ENCODE measurements at places on chromosomes 12 and 14.
A peak's percentile ranks its signal among the peaks of the same experiment; 100 is the strongest.

GRCh38 chr12:67826946-67827720, 162.1 kb upstream of the IFNG-AS1 start:
- DNase-seq: no peak

DNA sequence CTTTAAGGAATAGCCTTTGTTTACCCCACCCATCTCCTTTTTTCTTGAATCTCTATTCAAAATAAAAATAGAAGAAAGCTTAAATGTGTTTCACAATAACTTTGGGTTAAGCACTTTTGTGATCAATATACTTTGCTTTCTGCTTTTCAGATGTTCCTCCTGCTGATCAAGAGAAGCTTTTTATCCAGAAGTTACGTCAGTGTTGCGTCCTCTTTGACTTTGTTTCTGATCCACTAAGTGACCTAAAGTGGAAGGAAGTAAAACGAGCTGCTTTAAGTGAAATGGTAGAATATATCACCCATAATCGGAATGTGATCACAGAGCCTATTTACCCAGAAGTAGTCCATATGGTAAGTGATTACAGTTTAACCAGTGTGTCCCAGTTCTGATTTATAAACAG, 95.0 kb downstream of the PPP2R5C start:
- DNase-seq: no peak

- no peak for DNase-seq
Measured at GRCh38 chr14:60179431-60179869, 14.3 kb upstream of the DHRS7 start.

- DNase-seq: peak; percentile 19
Measured at GRCh38 chr12:104699489-104700190, 242.9 kb downstream of the CHST11 start.

DNA sequence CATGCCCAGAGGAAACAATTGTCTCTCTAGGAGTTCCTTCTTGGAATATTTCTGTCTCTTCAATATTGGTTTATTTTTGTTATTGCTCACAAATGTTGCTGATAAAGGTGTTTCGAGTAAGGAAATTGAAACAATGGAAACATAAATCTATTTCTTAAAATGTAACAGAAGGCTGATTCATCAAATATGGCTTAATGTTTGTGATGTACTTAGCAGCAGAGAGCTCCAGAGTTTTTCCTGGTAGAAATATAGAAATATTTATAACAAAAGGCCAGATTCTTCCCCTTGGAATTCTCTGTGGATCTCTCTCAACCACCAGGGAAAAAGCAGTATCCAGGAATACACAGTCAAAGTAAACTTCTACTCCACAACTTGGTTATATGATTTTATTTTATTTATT, 149.2 kb upstream of the LRIG3 start:
- no peak for DNase-seq

- DNase-seq: no peak
Measured at GRCh38 chr12:25052914-25053211, 104.0 kb upstream of the BCAT1 start.

GRCh38 chr12:56190695-56191155, 1.4 kb upstream of the SMARCC2 start:
- DNase-seq: no peak

DNA sequence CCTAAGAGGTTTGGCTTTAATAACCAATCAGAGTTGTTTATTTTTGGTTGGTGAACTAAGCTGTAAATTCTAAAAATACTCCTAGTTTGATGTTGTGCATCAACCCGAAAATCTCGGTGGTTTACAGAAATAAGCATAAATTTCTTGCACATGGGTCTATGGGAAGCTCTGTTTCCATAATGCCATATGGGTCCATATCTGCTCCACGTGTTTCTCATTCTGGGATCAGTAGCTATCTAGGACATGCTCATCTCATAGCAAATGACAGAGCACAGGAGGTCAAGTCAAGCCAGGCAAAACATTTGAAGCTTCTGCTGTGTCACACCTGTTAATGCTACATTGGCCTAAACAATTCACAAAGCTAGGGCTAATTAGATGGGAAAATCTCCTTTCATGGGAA, 23.1 kb downstream of the NUP37 start:
- DNase-seq: no peak

DNA sequence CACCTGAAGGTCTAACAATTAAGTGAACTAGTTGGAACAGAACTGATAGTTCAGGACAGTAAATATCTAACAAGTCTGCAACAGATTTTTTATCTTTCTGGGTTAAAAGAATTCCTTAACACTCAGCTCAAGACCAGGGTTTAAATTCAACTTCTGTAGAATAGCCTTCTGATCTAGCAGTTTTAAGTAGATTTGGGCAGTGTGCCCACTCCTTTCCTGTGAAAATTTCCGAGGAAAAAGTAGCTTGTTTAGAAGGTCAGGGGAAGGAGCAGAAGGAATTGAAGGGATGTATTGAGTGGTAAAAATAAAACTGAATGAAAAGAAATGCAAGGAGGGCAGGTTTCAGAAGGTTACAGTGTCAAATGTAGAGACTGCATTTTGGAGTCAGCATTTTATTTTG, 45.8 kb downstream of the ATL1 start:
- no peak for DNase-seq

DNA sequence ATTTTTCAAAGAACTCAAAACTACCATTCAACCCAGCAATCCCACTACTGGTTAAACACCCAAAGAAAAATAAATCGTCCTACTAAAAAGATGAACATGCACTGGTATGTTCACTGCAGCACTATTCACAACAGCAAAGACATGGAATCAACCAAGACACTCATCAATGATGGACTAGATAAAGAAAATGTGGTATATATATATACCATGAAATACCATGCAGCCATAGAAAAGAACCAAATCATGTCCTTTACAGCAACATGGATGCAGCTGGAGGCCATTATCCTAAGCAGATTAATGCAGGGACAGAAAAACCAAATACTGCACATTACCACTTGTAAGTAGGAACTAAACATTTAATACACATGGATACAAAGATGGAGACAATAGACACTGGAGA, 3.8 kb upstream of the ANO6 start:
- no peak for DNase-seq

- DNase-seq: no peak
Measured at GRCh38 chr14:101957406-101958234, 6.8 kb upstream of the DYNC1H1 start.

DNA sequence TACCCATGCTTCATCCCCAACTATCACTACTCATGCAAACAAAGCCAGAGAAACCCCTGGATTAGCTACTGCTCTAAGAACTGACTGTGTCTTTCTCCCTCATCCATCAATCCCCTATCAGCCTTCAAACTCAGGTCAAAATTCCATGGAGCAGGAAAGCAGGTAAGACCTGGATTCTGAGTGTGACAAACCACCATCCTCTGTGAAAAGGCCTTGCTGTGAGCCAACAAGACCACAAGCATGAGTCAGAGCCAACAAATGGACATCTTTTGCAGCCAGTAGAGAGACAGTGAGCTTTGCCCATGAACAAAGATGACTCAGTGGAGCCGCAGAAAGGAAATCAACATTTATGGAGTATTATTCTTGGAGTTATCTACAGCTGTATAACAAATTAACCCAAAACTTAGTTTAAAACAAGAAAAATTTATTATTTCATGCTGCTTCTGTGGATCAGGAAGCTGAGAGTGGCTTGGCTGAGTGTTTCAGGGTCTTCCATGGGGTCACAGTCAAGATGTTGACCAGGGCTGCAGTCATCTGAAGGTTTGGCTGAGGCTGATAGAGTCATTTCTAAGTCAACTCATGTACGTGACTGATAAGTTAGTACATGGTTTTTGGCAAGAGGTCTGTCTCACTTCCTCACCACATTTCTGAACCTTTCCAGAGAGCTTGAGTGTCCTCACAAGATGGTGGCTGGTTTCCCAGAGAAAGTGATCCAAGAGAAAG, 61.1 kb downstream of the PITPNM2 start:
- DNase-seq: no peak

GRCh38 chr14:53861781-53862180, 94.8 kb downstream of the BMP4 start:
- no peak for DNase-seq

DNA sequence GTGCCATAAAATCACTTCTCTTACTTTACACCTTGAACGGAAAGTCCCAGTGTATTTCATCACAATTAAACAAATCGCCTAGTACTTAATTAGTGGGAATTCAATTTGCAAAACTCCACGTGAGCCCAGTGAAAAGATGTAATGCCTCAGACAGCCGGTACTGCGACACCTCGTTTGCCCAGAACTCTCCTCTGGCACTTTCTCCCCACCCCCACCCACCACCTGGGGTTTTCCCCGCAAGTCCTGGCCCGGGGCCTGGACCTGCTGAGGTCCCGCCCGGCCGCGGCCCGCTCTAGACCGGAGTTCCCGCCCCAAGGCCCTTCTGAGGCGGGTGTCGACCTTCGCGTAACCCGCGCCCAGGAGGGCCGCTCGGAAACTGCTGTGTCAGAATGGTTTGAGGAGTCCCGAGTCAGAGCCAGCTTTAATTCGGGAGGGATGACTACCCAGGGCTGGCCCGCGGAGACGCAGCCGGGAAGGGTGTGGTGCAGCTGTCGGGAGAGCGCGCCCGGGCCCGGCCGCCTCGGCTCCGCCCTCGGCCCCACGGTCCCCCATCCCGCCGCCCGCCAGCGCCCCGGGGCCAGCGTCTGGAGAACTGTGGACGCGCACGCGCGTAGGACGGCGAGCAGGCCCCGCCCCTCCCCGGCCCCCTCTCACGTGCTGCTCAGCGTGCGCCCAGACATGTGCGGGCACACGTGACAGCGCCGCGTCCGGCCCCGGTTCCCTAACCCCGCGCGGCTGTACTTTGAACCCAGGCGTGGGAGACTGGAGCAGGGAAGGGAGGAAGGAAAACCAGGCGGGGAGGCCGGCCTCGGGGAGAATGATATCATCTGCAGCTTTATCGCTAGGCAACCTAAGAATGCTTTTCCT, 10.8 kb downstream of the BHLHE41 start:
- peak; percentile 97 for DNase-seq

GRCh38 chr12:12561371-12562015, 1.2 kb downstream of the DUSP16 start:
- DNase-seq: peak; percentile 89

- peak; percentile 74 for DNase-seq
Measured at GRCh38 chr12:122845041-122845864, 10.0 kb downstream of the HIP1R start.

DNA sequence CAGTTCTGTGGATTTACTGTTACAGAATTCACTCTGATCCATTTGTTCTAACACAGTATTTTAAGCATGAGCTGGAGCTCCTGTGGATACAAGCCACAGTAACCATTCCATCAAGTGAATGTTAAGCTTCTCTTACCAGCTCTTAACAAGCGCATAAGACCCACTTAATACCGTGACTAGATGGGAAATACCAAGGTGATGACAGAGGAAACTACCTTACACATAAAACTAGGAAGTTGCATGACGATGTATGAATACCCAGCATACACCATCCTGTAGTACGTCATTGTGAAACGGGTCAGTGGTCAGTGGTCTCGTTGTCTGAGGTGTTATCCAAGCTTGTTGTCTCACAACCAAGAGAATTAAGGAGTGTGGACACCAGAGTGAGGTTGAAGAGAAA, 2.0 kb upstream of the GALC start:
- DNase-seq: no peak

DNA sequence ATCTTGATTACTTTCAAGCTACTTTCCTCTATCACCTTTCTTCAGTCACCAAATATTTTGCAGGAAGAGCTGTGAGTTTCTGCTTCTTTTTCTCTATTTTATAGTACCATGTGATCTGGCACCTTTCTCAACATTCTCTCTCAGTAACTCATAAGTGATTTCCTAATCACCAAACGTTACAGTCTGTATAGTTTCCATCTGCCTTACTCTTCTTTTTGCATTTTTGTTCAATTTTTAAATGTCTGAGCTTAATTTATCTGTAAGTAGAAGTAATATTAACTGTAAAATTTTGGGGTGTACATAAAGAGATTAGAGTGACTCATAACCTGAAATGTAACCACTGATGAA, 422.1 kb upstream of the SYT1 start:
- DNase-seq: no peak

DNA sequence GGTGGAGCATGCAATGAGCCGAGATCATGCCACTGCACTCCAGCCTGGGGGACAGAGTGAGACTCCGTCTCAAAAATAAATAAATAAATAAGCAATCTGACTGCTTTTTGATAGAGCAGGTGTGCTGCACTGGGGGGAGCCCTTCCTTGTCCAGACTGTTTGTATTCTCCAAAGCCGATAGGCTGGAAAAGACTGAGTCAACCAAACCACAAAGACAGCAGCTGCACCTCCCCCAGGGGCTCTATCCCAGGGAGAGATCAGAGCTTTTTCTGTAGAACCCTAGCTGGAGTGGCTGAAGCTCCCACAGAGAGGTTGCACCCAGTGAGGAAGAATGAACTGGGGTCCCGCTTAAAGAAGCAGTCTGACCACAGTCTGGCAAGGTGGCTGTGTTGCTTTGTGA, 45.8 kb upstream of the LALBA start:
- DNase-seq: no peak

- DNase-seq: no peak
Measured at GRCh38 chr12:26821212-26821701, 11.7 kb downstream of the ITPR2 start.

- no peak for DNase-seq
Measured at GRCh38 chr14:66782853-66783252, 274.9 kb downstream of the GPHN start.

- no peak for DNase-seq
Measured at GRCh38 chr14:32307881-32308582, 21.1 kb upstream of the AKAP6 start.

DNA sequence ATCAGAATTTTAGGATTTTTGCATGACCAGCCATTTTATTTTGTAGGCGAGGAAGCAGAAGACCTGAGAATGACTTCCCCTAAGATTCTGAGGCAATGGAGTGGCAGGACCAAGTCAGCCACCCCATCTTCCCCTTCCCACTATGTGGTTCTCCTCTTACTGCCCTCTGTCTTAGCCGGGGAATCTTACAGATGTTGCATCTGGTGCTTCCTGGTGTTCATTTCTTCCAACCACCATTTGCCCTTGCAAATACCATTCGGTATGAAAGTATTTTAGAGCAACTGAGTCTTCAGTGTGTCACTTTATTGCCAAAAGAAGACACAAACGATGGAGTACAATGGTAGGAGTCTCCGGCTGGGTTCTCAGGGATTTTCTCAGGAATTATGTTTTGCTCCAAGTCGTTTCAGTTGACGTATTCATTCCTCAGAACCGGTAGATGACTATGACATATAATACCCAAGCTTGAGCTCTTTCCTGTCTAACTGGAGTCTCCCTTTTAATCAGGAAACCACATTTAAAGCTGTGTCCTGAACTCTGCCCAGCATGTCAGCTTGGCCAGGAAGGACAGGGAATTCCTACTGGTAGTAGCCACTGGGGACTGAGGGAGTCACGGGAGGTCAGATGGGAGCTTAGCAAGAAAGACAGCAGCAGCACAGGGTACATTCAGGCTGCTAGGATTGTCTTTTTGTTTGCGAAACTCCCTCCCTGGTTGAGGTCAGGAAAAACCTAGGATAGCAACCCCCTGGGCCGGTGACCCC, 87.0 kb downstream of the SAMD4A start:
- DNase-seq: peak; percentile 70

DNA sequence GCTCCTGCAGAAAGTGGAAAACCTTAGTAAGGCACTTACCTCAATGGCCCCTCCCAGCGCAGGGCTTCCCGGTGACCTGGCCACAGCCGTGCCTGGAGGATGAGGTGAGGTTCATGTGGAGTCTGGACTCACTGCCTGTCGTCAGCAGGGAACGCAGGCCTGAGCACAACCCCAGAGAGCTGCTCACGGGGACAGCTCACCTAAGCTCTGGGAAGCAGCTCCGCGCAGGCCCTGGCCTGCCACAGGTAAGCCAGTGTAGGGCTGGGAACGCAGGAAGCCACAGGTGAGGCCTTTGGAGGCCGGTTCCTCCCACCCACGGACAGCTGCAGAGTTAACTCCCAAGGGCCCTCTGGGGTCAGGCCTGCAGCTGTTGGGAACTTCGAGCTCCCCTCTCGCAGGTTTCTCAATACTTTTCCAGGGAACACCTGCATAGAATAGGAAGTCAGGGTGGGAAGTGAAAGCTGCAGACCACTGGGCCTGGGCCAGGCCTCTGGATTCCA, 32.7 kb downstream of the ANAPC7 start:
- DNase-seq: no peak

All from sigmoid colon (tissue), 7 donors.